ENCODE measurements at places on chromosomes 7 and 10.

- DNase-seq: no peak
Observed at GRCh38 chr10:131242007-131242406, 69.5 kb downstream of the TCERG1L start.

DNA sequence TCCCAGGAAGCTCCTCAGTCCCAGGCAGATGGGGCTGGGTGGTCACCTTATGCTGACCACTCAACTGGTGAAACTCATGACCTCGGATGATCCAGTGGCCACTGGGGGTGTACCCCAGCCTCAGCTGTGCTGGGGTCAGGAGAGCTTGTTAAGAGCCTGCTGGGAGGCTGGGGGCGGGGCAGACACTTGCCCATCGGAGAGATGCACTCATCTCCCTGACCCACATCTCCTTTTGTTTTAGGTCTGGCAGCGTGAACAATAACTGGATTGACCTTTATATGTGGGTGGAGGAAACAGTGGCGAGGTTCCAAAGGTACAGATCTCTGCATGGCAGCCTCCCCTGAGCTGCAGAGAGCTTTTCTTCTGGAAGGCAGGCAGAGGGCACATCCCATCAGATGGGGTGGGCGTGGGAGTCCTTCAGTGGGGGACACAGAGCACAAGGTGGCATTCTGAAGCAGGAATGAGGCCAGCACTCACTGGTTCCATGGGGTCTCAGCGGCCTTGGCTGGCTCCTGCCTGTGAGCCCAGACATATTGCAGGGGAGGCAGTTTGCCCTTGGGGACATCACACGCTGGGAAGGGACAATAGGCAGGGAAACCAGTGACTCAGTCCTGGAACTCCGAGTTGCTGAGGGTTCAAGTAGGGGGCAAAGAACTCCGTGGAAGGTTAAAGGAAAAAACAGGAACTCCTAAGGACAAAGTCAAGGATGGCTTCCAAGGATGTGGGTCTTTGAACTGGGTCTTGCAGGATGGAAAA lies 5.2 kb downstream of the ANTXRL start:
- no peak for DNase-seq

DNA sequence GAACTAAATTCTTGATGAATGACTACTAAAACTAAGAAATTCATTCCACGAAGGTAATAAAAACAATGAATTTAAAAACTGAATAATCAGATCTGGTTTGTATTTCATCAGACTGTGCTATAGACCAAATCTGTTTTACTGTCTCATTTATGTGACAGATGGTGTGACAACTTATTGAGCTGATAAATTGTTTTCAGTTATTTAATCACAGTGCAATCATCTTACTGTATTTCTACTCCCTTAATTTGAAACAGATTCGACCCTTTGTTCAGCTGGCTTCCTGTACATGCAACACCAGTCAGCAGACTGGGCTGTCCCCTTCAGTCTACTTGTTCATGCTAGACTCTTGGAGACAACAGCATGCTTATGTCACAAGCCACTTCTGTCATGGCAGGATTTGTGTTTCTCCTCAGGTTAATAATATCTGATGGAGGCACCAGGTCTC lies 150.9 kb downstream of the MBL2 start:
- no peak for DNase-seq

DNA sequence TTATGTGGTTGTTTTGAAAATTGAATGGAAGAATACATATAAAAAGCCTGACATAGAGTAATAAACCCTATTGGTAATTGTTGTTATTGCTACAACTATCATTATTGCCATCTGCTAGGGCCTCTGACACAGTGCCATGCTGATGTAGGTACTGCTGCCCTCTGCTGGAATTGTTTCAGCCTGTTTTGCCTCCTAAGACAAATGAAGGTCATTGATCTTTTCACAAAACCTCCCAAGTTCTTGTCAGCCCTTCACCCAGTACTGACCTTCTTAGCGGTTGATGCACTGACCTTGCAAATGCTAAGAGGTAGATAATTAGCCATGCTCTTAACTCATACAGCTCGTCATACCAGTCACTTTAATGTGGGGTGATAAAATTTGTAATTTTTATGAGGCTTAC lies 975.2 kb downstream of the SORCS1 start:
- DNase-seq: peak; percentile 33

DNA sequence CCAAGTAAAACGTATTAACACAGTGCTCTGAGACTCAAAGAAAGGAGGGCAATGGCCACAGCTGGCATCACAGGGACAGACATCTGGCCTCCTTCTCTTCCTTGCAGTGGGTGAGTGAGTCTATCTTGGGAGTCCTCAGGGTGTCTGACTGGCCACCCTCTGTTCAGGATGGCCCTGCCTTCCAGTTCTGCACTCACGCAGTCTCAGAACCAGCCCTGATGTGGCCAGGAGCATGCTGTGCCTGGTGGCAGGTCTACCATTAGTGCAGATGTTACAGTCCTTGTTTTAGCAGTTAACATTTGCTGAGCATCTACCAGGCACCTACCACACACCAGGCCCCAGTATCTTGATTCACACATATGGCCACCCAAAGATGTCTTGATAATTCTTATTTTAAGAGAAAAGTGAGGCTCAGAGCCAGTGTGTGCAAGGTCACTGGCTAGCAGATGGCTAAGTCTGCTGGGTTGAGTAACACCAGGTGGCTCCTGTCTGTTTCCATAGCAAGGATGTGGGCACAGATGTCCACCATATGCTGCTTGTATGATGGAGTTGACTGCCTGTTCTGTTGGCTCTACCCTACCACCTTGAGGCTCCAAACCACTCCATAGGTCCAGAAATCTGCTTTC lies 23.2 kb upstream of the ARHGAP22 start:
- DNase-seq: no peak

- no peak for DNase-seq
Observed at GRCh38 chr7:155090684-155091083, 20.6 kb downstream of the HTR5A start.

DNA sequence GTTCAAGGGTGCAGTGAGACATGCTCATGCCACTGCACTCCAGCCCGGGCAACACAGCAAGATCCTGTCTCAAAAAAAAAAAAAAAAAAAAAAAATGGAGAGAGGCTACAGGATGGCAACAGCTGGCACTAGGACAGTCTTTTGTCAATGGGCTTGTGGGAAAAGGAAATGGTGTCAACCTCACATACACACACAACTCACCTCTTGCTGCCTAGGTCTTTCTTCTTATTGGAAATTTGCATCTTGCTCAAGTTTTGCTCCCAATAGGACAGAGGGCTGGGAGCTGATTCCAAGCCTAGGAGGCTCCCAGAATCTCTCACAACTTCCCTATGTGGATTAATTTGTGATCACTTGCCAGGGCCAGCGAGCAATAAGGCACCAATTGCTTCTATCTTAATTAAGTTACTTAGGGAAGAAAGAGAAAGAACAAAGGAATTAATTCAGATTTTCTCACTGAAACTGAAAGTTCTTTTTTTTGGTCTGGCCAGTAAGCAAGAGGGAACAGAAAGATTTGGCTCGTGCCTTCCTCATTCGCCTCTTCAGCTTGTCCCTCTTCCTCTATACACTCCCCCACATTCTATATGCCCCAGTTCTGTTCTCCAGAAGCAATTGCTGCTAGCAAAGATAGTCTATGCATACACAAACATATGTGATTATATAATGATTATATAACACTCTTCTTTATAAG lies 33.8 kb downstream of the MAP3K8 start:
- no peak for DNase-seq

DNA sequence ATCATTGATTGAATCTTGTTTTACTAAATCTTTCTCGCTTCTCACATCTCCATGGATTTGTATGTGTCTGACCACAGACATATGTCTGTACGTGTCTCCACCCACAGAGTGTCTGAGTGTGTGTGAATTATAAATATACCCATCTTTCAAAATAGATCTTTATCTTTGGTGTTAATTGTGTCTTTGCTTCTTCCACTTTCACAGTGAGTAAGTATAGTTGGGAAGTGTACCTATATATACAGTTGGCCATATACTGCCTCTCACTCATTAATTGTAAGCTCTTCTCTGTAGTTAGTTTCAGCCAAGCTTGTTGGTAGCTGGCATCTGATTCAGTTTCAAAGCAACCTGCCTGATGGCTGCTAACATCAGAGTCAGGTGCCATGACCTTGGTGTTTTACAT lies 18.4 kb downstream of the EEPD1 start:
- no peak for DNase-seq

DNA sequence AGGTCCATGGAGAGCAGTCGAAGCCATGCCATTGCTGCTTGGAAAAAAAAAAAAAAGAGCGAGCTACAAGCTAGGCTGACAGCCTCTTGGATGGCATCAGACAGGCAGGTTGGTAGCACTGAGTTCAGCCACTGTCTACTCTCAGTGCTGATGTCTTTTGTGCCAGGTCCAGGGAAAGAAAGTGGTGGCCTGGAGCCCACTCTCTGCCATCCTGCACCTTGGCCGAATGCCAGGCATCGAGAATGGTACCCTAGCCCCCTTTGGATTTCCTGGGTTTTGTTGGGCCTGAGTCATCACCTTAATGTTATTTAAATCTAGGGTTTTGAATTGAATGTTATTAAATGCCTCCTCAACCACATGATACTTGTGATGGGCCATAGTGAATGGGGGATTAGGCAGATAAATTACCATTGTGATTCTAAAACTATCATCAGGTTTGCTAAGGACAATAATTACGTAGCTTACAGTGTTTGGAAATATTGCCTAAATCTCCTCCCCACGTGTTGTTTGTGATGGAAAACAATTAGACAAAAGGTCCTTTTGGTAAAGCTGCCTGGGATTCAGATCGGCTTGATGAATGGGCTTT lies 195.7 kb upstream of the GPR26 start:
- peak; percentile 50 for DNase-seq

GRCh38 chr7:108613147-108613948 lies 43.7 kb downstream of the DNAJB9 start:
- DNase-seq: peak; percentile 43

DNA sequence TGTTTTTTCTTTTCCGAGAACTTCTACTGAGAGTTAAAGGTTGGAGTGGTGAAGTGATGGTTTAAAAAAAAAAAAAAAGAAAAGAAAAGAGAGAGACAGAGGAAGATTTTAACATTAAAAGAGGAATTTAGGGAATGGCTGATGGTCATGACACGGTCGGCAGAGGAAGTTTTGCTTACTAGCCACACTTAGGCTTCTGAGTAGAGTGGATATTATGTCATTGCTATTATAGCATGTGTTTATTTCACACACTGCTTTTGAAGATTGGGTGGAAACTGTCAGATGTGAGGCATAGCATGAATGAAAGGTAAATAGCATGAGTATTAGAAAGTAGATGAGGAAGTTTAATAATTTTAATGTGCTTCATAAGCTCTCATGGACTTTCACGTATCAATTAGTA lies 2.5 kb downstream of the KAT6B start:
- no peak for DNase-seq

DNA sequence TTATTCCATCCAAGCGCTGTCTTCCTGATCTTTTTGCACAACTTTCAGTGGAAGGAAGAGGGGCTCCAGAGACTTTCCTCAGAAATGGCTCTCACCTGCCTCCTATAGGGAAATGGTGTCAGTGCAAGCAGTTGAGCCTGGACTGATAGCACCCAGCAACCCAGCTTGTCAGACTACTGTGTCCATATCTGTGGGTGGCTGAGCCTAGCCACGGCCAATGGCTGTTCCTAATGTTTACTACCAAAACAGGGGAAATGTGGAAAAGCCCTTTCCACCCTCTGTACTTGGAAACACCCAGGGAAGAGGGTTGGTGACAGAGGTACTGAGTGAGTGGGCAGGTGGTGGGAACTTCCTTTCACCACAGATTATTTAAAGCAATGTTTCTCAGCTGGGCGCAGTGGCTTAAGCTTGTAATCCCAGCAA lies 4.3 kb upstream of the YKT6 start:
- DNase-seq: no peak

GRCh38 chr10:126021833-126022500 lies 125.6 kb downstream of the FANK1 start:
- DNase-seq: no peak

DNA sequence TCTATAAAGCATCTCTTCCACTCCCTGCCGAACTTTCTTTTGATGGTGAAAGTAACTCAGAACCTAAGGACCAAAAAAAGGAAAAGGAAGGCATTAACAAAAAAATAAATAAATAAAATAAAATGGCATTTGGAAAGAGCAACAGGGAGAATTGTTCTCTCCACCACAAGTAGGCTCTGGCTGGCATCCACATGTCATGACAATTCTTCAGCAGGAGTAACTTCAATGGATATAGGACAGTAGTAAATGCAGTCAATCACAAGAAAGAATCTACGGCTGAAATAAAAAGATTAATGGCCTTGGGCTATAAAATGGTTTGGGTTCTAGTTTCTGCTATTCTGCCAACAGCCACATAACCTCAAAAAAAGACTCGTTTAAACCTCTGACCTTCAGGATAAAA lies 23.9 kb downstream of the NCAPG2 start:
- DNase-seq: no peak

DNA sequence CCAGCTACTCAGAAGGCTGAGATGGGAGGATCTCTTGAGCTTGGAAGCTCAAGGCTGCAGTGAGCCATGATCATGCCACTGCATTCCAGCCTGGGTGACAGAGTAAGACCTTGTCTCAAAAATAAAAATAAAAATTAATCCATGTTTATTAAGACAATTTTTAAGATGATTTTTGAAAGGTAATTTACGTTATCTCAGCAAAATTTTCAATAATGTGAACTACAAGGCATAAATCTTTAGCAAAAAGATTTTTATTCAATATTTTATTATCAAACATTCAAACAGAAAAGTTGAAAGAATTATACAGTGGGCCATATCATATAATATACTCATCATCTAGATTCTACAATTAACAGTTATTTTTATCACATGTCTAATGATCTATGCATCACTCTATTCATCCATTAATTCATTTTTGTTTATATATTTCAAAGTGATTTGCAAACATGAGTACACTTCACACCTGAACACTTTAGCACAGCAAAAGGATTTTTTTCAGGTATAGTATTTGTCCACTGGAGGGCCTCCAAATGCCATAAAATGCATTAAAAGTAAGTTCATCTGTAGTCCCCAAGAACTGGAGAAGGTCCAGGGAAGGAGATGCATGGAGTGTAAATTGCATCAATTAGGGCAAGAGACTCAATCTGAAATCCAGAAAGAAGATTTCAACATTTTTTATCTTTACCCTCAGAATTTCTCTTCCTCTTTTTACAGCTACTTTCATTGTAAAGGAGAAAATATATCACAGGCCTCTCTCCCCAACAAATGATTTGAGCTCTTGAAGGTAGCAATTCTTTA lies 38.6 kb upstream of the RSBN1L start:
- DNase-seq: no peak

DNA sequence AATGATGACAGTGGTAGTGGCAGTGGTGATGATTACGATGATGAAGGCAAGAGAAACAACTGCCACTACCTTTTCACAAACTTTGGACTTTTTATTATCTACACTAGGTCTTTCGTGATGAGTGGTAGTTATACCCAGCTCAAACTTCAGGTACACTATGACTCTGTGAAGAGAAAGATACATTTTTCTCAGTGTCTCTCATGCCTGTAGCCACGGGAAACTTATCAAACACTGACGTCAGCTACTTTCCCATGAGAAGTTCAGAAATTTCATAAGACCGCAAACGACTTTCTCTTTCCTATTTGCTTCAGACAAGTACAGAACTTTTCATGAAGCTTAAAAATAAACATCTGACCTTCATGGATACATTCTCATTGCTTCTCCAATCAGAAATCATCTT lies 57.0 kb downstream of the CALD1 start:
- DNase-seq: no peak

All from NT2/D1 (cell line).